Testis (tissue), 5 donors: ENCODE measurements at places on chromosomes 2 and 18. TPM values are rescaled to one million over a fixed set of nuclear protein-coding genes. Genes with fewer than 3 reads are reported as not detected.

Gene UGT1A4
- 0.25 TPM for polyA plus RNA-seq

Gene PTGR3
- polyA plus RNA-seq: 15.7 TPM

Gene ZC3H8
- polyA plus RNA-seq: 10.6 TPM

Gene ADCYAP1
- polyA plus RNA-seq: 3.1 TPM

Gene LOXHD1
- polyA plus RNA-seq: 59.4 TPM
